ENCODE measurements at places on chromosomes 16 and 17. TPM values are rescaled to one million over a fixed set of nuclear protein-coding genes. Genes with fewer than 3 reads are reported as not detected.

Gene PLA2G10
- total RNA-seq: not detected

Gene SMPD3
- not detected for total RNA-seq

Gene BFAR
- 129 TPM for total RNA-seq

Gene MYH8
- not detected for total RNA-seq

Gene HOXB13
- total RNA-seq: not detected

Gene RDM1
- total RNA-seq: 0.47 TPM

DNA sequence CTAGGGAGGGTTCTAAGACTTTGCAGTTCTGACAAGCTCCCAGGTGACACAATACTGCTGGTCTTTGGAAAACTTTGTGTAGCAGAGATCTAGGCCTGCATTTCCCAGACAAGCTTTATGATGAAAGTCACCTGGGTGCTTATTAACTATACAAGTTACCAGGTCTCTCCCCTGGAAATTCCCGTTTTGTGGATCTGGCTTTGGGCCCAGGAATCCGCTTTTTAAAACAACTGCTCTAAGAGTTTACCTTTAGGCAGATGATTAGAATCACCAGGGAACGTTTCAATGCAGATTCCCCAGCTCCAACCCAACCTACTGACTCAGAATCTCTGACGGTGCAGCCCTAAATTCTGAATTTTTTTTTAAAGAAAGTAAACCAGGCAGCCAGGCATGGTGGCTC lies 36.3 kb downstream of the MYH3 start:
- no peak for DNase-seq

- no peak for DNase-seq
Observed at GRCh38 chr17:66347661-66348514, 45.5 kb downstream of the PRKCA start.

- no peak for DNase-seq
Observed at GRCh38 chr17:71118039-71118438, 948.7 kb downstream of the KCNJ2 start.

DNA sequence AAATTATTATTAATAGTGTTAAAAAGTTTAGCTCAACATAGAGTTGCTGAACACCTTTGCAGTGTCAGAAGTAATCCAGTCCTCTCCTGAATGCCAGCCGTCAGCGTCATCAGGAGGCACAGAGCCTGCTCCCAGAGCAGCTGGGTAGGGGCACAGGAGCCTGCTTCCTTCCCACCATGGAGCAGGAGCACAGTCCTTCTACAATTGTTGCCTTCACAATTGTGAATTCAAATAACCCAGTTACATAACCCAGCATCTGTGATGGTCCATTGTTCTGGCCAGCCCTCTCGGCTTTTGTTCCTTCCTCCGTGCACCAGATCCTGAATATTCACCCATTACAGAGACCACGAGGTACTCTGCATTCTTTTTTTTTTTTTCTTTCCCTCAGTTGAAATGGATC lies 393.9 kb upstream of the MAF start:
- no peak for DNase-seq

DNA sequence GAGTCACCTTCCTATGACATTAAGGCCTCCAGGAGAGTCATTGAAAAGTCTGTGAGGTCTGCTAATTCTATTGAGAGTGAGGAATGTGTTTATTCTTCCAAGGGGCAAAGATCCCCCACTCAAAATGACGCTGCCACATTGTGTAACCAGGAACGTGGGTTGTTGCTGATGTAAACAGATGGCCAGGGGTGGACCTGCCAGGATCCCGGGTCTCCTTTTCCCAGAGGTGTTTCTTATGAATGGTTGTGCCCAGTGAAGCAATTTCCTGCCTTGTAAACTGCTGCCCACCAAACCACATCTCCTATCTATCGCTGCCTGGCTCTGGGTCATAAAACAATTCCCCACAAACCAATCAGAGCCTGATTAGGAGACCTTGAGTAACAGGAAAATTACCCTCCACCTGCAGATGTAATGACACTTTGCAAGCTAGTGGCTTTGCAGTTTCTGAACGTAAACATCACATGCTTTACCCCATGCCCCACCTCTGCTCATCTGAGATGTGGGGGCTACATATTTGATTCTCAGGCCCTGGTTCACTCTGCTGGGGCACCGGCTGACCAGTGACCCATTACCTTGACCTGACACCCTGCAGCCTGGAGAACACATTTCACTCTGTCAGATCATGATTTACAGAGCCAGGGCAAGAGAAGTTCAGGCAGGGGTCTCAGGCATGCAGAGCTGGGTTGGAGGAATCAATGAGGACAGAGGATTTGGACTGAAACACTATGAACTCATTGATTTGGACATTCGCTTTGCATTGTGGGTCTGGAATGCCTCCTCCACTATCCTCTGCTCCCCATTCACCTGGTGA lies 33.1 kb upstream of the DDX52 start:
- no peak for DNase-seq

DNA sequence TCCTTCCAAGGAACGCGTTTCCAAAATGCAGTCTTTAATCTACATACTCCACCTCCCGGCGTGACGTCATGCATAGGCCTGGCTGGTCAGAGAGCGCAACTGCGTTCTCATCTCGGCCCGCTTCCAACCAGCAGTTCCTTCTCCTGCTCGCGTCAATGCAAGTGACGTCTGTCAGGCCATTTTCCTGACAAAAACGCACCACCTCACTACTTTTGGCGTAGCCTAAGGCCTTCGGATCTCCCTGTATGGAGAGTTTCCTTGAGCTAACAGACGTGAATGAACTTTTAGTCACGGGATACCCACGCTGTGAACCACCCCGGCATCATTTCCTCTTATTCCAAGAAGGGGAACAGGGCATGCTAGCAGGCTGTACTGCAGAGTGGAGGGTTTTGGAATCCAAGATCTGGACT lies 25.0 kb downstream of the TEX14 start:
- no peak for DNase-seq

DNA sequence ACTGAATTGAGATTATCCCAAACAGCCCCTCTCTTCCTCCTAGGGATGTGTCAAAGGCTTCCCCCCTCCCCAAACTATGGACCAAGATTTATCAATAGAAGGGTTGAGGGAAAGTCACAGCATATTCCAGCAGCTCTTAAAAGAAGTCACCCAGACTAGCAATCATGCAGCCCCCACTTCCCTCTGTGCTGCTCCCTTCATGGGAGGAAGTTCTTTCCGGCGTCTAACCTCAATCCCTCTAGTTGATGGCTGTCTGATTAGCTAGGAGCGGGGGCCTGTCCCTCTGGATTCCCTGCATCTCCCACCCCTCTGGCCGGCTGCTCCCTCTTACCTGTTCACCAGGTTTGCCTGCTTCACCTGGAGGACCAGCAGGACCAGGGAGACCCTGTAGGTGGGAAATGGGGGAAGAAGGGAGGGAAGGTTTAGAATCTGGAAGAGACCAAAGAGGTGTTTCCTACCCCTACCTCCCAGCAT lies 9.2 kb downstream of the COL1A1 start:
- no peak for DNase-seq

- DNase-seq: no peak
Observed at GRCh38 chr17:19333736-19334290, 28.7 kb downstream of the B9D1 start.
